ENCODE measurements at places on chromosomes 7 and 10. TPM values are rescaled to one million over a fixed set of nuclear protein-coding genes. Genes with fewer than 3 reads are reported as not detected.

Gene IPMK
- total RNA-seq = 7.2 TPM

DNA sequence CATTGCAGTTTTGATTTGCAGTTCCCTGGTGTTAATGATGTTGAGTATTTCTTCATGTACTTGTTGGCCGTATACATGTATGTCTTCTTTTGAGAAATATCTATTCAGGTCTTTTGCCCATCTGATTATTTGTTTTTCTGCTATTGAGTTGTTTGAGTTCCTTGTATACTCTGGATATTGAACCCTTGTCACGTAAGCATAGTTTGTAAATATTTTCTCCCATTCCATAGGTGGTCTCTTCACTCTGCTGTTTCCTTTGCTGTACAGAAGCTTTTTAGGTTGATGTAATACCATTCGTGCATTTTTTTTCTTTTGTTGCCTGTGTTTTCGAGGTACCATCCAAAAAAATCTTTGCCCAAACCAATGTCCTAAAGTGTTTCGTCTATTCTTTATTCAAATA, 43.6 kb upstream of the LRRC17 start:
- no peak overlapping the region for H3K27ac ChIP-seq
- H3K36me3 ChIP-seq = no peaks in the 10 kb centered on the region
- no peaks in the 10 kb centered on the region for H3K27me3 ChIP-seq
- no peak overlapping the region for H3K4me3 ChIP-seq
- no peak for DNase-seq

- peaks cover 32% of the 10 kb centered on the region for H3K36me3 ChIP-seq
- H3K27me3 ChIP-seq = no peaks in the 10 kb centered on the region
- no peak overlapping the region for H3K4me3 ChIP-seq
- no peak for DNase-seq
- H3K4me1 ChIP-seq = no peaks in the 10 kb centered on the region
These were observed 21.7 kb downstream of the HIBADH start for GRCh38 chr7:27640884-27641574.

DNA sequence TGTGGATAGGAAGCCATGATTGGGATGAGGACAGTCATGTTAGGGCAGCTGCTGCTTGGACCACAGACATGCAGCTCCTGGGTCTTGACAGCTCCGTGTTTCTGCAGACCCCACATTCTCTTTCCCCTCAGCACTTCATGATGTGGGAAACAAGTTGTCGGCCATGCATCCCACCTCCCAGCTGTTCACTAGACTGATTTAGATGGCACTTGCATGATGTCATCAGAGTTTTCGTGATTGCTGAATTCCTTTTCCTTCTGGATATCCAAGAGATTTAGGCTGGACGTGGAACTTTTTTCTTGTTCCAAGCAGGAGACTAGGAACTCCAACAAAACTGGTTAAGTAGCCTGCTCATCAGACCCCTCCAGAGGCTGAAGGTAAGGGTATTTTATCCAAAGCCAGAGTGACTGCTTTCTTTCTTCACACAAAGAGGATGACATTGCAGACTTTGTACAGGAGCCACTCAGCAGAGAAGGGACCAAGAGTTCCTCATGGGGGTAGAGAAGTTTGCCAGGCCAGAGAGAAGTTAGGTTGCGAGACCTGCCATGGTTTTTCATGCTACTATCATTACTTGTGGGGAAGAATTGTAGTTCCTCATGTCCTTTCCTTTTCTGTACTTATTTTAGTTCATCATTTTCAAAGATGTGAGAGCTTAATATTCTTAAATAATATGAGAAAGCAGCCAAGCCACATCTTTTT, 117.7 kb upstream of the GJD4 start:
- peaks cover under 1% of the 10 kb centered on the region for H3K4me1 ChIP-seq
- H3K27ac ChIP-seq = no peak overlapping the region
- no peaks in the 10 kb centered on the region for H3K27me3 ChIP-seq
- no peak for DNase-seq
- peaks cover 12% of the 10 kb centered on the region for H3K36me3 ChIP-seq
